Endodermal cell (in vitro differentiated cells): ENCODE measurements at places on chromosomes 2 and 18. TPM values are rescaled to one million over a fixed set of nuclear protein-coding genes. Genes with fewer than 3 reads are reported as not detected.
A peak's percentile ranks its signal among the peaks of the same experiment; 100 is the strongest.

The ANKRD30BL gene
- total RNA-seq, result not detected in 3 replicates

The CABLES1 gene
- total RNA-seq, result 6.8 to 12.1 TPM (median 9.9 TPM) in 3 replicates

The RSAD2 gene
- 0.47 and 0.75 TPM in 2 replicates for total RNA-seq

The ADD2 gene
- 14.8 to 21.4 TPM (median 16.1 TPM) in 3 replicates for total RNA-seq

The ZNF396 gene
- total RNA-seq, result 6.9 to 10.4 TPM (median 8.5 TPM) in 3 replicates

The CCDC85A gene
- total RNA-seq, result 0.28 to 0.86 TPM (median 0.82 TPM) in 3 replicates

The KIAA2012 gene
- 0.19 to 0.72 TPM (median 0.62 TPM) in 3 replicates for total RNA-seq

DNA sequence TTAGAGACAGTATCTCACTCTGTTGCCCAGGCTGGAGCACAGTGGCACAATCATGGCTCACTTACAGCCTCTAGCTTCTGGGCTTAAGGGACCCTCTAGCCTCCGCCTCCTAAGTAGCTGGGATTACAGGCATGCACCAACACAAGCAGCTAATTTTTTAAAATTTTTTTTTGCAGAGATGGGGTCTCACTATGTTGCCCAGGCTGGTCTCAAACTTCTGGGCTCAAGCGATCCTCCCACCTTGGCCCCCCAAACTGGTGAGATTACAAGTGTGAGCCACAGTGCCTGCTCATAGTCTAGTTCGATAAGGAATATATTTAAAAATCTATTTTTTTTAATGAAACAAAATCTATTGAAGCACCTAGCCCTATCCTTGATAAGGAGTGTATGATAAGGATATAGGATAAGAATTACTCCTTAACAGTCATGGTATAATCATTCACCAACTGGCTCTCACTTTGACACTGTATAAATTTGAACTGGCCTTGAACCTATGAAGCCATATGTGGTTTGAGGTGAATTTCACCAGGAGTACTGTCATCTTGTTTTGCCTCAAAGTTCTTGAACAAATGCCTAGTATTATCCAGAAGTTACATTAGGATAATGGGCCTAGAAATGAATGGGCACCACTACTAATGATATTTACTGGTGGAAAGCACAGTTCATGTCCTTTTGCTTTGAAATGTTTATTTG is 71.1 kb downstream of the EXOC6B start:
- no peaks in the 10 kb centered on the region for H3K27me3 ChIP-seq
- H3K4me3 ChIP-seq, result peak overlapping the region; percentile 34
- H3K27ac ChIP-seq, result no peak overlapping the region
- H3K36me3 ChIP-seq, result no peaks in the 10 kb centered on the region

DNA sequence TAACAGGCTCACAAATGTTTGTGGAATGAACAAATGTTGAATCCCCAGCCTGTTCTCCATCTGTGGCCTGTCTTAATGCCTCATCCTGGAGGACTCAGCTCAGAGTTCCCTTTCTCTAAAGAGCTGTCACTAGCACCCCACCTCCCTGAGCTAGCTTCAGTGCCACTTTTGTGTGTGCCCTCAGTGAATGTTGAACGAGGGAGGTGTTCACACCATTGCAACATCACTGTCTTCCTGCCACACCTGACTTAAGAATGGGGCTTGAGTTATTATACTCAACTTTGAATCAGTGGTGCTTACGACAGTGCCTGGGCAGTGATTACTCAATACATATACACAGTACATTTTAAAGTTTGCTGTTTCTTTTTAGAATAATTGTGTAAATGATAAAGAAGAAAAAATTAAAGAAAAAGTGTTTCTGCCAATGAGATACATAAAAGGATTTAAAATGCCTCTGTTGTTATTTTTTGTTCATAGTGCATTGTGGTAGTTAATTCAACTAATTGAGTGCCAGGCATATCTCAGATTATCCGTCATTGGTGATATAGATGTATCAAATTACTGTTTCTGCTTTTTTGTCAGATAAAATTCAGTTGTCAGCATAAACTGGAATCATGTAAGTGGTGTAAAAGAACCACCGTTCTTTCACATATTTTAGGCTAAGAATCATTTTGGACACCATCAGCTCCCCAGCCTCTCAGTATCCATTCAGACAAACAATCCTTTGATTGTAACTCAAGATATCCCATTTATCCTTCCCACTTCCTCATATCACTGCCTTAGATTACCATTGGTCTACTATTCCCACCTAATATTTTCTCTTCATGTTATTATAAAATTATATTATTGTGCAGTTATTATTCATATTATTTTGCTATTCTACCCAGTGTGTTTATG is 304.7 kb downstream of the PTPRM start:
- H3K4me3 ChIP-seq, result no peak overlapping the region
- H3K4me1 ChIP-seq, result no peaks in the 10 kb centered on the region
- no peaks in the 10 kb centered on the region for H3K36me3 ChIP-seq

- H3K36me3 ChIP-seq, result no peaks in the 10 kb centered on the region
- DNase-seq, result no peak
- no peaks in the 10 kb centered on the region for H3K27me3 ChIP-seq
- H3K4me3 ChIP-seq, result no peak overlapping the region
These were observed 940.2 kb upstream of the FANCL start for GRCh38 chr2:59181347-59181746.

- H3K27me3 ChIP-seq, result no peaks in the 10 kb centered on the region
- no peak overlapping the region for H3K4me3 ChIP-seq
- H3K4me1 ChIP-seq, result peaks cover 2% of the 10 kb centered on the region
- H3K27ac ChIP-seq, result no peak overlapping the region
- no peak for DNase-seq
- H3K36me3 ChIP-seq, result no peaks in the 10 kb centered on the region
These were observed 173.3 kb upstream of the ZFP36L2 start for GRCh38 chr2:43399515-43400264.

- DNase-seq, result no peak
- no peaks in the 10 kb centered on the region for H3K27me3 ChIP-seq
- peaks cover 2% of the 10 kb centered on the region for H3K4me1 ChIP-seq
- no peak overlapping the region for H3K4me3 ChIP-seq
- H3K27ac ChIP-seq, result no peak overlapping the region
These were observed 238.5 kb upstream of the FBXO11 start for GRCh38 chr2:48144777-48145176.

DNA sequence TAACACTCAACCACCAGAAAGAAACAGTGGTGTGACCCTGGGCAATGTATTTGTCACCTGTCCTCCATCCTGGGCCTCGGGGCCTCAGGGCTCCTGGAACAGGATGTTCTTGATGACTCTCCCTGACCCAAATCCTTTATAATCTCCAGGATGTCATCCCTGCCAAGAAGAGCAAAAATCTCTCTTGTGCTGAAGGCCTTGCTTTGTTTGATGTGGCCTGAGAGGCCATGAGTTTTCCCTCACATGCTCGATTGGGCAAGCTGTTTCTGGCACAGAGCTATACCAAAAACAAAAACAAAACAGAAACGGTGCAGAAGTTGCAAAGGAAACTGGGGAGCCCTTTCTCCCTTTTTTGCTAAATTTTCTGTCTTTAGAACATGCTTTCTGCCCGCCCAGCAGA is 35.7 kb upstream of the ST3GAL5 start:
- no peak overlapping the region for H3K27ac ChIP-seq
- H3K4me3 ChIP-seq, result no peak overlapping the region
- H3K4me1 ChIP-seq, result peaks cover 13% of the 10 kb centered on the region
- H3K27me3 ChIP-seq, result no peaks in the 10 kb centered on the region
- DNase-seq, result no peak

- H3K36me3 ChIP-seq, result no peaks in the 10 kb centered on the region
- no peak for DNase-seq
- no peak overlapping the region for H3K4me3 ChIP-seq
- H3K27me3 ChIP-seq, result no peaks in the 10 kb centered on the region
- no peak overlapping the region for H3K27ac ChIP-seq
These were observed 346.1 kb upstream of the KYNU start for GRCh38 chr2:142531377-142531776.

- H3K27me3 ChIP-seq, result no peaks in the 10 kb centered on the region
- no peaks in the 10 kb centered on the region for H3K4me1 ChIP-seq
- H3K27ac ChIP-seq, result no peak overlapping the region
- H3K36me3 ChIP-seq, result no peaks in the 10 kb centered on the region
- DNase-seq, result peak; percentile 76
These were observed 399.3 kb downstream of the LRATD1 start for GRCh38 chr2:15031745-15032240.

DNA sequence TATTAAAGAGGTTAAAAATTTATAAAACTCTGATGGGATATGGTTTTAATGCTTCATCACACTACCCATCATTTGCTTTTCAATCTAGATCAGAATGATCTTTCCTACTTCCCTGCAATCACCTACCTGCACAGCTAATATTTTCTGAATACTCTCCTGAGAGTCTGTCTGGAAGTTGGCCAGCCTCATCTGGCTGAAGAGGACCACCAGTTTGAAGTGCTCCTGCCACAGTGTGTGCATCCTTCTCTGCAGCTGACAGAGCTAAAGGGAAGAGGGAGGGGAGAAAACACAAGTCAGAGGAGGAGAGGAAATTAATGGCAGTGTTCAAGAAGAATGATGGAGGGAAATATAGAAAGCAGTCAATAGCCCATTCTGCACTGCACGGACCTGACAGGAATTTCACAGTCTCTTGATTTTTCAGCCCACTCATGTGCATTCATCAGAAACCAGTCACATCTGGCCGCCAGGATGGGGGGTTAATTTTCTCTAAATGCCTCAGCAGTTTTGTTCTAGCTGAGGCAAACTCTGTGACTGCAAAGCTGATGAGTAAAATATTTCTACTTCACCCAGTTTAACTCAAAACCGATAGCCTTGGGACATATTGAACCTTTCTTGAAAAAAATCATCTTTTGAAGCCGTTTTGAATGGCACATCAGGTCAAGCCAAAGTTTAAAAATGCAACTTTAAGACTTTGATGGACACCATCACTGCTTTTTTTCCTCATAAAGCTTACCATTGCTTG is 201.8 kb upstream of the KLHL14 start:
- no peaks in the 10 kb centered on the region for H3K27me3 ChIP-seq
- H3K4me3 ChIP-seq, result no peak overlapping the region
- peaks cover 5% of the 10 kb centered on the region for H3K4me1 ChIP-seq
- H3K27ac ChIP-seq, result peak overlapping the region; percentile 47
- no peaks in the 10 kb centered on the region for H3K36me3 ChIP-seq

- DNase-seq, result no peak
- H3K4me1 ChIP-seq, result peaks cover 7% of the 10 kb centered on the region
- no peak overlapping the region for H3K27ac ChIP-seq
- H3K4me3 ChIP-seq, result no peak overlapping the region
These were observed 20.1 kb downstream of the SH3RF3 start for GRCh38 chr2:109148991-109149645.

GRCh38 chr18:7567474-7568425 is 634 bp downstream of the PTPRM start:
- no peaks in the 10 kb centered on the region for H3K36me3 ChIP-seq
- H3K4me3 ChIP-seq, result peak overlapping the region; percentile 88
- DNase-seq, result peak; percentile 89
- H3K27me3 ChIP-seq, result peaks cover 15% of the 10 kb centered on the region
- H3K4me1 ChIP-seq, result no peaks in the 10 kb centered on the region

DNA sequence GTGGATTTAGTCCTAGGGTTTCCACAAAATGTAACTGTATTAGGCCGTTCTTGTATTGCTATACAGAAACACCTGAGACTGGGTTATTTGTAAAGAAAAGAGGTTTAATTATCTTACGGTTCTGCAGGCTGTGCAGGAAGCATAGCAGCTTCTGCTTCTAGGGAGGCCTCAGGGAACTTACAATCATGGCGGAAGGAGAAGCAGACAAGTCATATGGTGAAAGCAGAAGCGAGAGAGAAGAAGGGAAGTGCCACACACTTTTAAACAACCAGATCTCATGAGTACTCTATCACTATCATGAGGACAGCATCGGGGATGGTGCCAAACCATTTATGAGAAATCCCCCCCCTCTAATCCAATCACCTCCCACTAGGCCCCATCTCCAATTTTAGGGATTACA is 9.5 kb upstream of the CCDC68 start:
- H3K4me1 ChIP-seq, result no peaks in the 10 kb centered on the region
- no peaks in the 10 kb centered on the region for H3K27me3 ChIP-seq
- H3K4me3 ChIP-seq, result no peak overlapping the region
- DNase-seq, result no peak
- no peaks in the 10 kb centered on the region for H3K36me3 ChIP-seq
- H3K27ac ChIP-seq, result no peak overlapping the region

GRCh38 chr2:77513191-77513590 is 9.0 kb downstream of the LRRTM4 start:
- no peak overlapping the region for H3K4me3 ChIP-seq
- no peaks in the 10 kb centered on the region for H3K27me3 ChIP-seq
- no peak overlapping the region for H3K27ac ChIP-seq
- DNase-seq, result no peak
- H3K36me3 ChIP-seq, result no peaks in the 10 kb centered on the region

- no peak for DNase-seq
- peaks cover 21% of the 10 kb centered on the region for H3K27me3 ChIP-seq
- peaks cover 11% of the 10 kb centered on the region for H3K4me1 ChIP-seq
- no peak overlapping the region for H3K4me3 ChIP-seq
- no peak overlapping the region for H3K27ac ChIP-seq
These were observed 53.4 kb upstream of the SETBP1 start for GRCh38 chr18:44627280-44627679.

- DNase-seq, result no peak
- no peak overlapping the region for H3K4me3 ChIP-seq
- H3K36me3 ChIP-seq, result no peaks in the 10 kb centered on the region
- no peak overlapping the region for H3K27ac ChIP-seq
- H3K27me3 ChIP-seq, result no peaks in the 10 kb centered on the region
These were observed 209.8 kb downstream of the NEDD4L start for GRCh38 chr18:58253871-58254270.

DNA sequence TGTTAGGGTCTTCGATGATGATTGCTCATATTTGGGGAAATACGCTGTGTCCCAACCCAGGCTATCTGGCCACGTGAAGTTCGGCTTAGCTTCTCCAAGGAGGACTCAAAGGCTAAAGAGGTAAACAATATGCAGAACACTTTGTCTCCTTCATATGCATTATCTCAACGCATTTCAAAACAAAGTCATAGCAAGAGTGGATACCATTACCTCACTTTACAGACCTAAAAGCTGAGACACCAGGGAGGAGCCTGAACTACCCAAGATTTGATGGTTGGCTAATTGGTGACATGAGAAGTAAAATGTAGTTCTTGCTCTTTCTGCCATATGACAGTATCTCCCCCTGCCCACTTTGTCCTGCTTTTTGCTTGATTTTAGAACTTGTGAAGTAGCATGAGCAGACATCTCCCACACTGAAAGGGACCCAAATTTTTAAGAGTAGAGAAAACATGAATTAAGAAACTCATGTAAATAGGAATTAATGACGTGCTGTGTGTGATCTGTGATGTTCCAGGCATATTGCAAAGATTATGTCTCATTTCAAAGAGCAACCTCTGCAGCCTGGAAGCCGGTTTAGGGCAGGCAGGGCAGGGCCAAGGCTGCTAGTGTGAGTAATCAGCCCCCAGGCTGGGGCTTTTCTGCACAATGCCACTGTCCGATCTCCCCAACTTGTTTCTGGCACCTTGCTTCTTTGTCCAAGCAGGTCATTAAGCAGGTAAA is 144.5 kb downstream of the BCL11A start:
- no peak overlapping the region for H3K4me3 ChIP-seq
- DNase-seq, result no peak
- H3K36me3 ChIP-seq, result no peaks in the 10 kb centered on the region
- no peak overlapping the region for H3K27ac ChIP-seq
- H3K4me1 ChIP-seq, result peaks cover 8% of the 10 kb centered on the region

DNA sequence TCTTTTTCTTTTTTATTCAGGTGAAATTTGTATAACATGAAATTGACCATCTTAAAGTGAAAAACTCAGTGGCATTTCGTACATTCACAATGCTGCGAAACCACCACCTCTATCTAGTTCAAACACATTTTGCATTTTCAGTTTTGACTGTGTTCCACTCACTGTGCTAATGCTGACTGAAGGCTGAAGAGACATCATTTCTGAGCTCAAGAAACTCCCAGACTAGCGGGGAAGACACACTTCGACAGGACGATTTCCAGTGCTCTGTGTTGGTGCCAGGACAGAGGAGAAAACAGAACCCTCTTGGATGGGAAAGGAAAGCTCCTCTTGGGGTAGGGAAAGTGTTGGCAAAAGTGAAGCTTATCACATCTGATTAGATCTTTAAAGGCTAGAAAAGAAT is 44.2 kb upstream of the CBLN2 start:
- H3K27ac ChIP-seq, result no peak overlapping the region
- no peak for DNase-seq
- H3K4me1 ChIP-seq, result no peaks in the 10 kb centered on the region
- H3K36me3 ChIP-seq, result no peaks in the 10 kb centered on the region
- H3K4me3 ChIP-seq, result no peak overlapping the region
